ENCODE measurements at places on chromosomes 4 and X.

GRCh38 chr4:159178979-159179969, 76.4 kb downstream of the RAPGEF2 start:
- DNase-seq: no peak

DNA sequence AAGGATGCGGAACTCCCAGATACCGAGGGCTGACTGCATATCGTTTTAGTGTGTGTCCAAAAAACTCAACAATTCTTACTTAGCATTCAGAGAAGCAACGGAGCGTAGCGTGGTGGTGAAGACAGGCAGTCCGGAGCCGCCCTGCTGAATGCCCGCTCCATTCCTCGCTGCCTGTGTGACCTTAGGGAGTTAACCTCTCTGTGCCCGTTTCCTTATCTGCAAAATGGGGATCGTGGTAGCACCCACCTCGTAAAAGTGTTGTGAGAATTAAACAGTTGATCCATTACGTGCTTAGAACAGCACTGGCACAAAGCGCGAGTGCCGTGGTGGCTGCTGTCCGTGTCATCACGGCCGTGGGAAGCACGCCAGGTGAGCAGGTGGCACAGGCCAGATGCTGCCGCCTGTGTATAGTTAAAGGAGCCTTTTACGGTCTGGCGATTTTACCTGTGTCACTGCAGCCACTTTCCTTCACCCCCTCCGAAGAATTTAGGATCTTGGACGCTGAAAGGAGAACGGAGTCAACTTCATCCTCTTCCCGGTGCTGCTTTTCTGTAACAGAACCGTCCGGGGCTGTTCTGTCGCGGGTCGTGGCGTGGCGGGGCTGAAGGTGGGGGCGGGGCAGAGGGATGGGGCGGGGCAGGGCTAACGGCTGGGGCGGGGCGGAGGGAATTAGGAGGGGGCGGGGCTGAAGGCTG, 885 bp downstream of the CCDC110 start:
- no peak for DNase-seq

DNA sequence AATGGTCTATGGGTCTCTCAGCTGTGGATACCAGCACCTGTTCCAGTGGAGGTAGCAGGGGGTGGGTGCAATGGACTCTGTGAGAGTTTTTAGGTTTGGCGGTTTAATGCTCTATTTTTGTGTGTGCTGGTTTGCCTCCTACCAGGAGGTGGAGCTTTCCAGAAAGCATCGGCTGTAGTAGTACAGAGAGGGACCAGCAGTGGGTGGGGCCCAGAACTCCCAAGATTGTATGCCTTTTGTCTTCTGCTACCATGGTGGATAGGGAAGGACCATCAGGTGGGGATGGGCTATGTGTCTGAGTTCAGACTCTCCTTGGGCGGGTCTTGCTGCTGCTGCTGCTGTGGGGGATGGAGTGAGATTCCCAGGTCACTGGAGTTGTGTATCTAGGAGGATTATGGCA, 557.2 kb upstream of the GRID2 start:
- DNase-seq: no peak

GRCh38 chrX:110037178-110037577, 34.3 kb downstream of the TMEM164 start:
- DNase-seq: no peak

DNA sequence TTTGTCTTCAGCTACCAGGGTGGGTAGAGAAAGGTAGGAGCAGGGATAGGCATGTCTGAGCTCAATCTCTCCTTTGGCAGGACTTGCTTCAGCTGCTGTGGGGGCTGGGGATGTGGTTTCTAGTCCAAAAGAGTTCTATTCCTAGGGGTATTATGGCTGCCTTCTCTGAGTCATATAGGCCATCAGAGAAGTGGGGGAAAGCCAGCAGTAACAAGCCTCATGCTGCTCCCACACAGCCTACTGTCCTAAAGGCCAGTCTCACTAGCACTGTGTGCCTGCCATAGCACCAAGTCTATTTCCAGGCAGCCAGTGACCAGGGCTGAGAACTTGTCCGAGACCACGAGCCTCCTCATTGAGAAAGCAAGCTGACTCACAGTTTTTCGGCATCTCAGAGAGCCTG, 270.6 kb downstream of the DCAF12L2 start:
- DNase-seq: no peak

GRCh38 chr4:129393976-129394375, 298.0 kb downstream of the C4orf33 start:
- no peak for DNase-seq

DNA sequence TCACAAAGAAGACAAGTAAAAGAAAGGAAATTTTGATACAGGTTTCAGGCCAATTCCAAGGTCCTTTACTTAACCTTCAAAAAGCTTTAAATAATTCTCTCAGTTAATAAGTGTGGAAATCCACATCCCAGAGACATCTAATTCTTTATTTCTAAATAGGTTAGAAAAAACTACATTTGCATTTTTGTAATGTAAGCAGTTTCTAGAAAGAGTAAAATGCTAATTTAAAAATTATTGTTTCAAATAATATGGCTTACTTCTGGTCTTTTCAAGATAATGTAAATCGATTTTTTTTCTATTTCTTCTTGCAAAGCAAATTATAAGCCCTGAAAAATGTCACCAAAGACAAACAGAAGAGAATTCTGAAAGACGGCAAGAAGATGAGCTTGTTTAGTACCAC, 180.4 kb upstream of the HHIP start:
- no peak for DNase-seq

GRCh38 chr4:40182001-40182400, 14.8 kb upstream of the RHOH start:
- DNase-seq: no peak

- no peak for DNase-seq
Measured at GRCh38 chrX:78650906-78651437, 8.2 kb downstream of the RTL3 start.

GRCh38 chrX:129701624-129702069, 37.1 kb upstream of the XPNPEP2 start:
- DNase-seq: no peak

DNA sequence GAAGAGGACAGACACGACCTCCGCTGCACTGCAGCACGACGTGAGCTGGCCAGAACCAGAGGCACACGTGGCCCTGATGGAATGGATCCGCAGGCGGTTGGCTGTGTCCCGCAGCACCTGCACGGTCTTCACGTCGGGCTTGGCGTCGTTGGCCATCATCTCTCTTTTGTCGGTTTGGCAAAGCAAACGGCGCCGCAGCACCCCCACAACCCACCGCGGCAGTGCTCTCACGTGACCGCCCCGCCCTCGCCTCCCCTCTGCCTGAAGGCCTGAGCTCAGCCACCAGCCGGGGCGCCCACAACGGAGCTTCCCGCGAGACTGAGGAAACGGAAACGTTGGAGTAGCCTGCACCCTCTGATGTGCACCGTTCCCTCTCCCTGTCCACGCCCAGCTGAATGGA, at the start of gene TKTL2:
TSS of gene TKTL2 (minus strand) at position 179 of the 400 bp plus-strand sequence. CDS start at position 159, 20 bp downstream.
- DNase-seq: peak; percentile 27

GRCh38 chr4:113077575-113077974, 28.1 kb downstream of the ANK2 start:
- no peak for DNase-seq

GRCh38 chrX:1502241-1502640, 34.7 kb downstream of the P2RY8 start:
- DNase-seq: no peak

DNA sequence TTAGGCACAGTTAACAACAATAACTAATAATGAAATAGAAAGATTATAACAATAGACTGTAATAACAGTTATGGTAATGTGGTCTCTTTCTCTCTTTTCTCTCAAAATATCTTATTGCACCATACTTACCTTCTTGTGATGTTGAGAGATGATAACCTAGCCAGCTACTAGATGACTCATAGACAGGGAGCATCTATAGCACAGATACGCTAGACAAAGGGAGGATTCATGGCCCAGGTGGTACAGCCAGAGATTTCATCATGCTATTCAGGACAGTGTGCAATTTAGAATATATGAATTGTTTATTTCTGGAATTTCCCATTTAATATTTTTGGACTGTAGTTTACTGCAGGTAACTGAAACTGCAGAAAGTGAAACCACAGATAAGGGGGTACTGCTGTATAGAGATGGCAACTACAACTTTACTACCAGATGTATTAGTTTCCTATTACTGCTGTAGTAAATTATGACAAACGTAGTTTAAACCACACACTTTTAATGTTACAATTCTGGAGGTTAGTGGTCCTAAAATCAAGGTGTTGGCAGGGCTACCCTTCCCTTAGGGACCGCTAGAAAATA, 41.8 kb upstream of the MAGED1 start:
- DNase-seq: no peak

GRCh38 chrX:6325437-6325836, 96.8 kb upstream of the NLGN4X start:
- no peak for DNase-seq

DNA sequence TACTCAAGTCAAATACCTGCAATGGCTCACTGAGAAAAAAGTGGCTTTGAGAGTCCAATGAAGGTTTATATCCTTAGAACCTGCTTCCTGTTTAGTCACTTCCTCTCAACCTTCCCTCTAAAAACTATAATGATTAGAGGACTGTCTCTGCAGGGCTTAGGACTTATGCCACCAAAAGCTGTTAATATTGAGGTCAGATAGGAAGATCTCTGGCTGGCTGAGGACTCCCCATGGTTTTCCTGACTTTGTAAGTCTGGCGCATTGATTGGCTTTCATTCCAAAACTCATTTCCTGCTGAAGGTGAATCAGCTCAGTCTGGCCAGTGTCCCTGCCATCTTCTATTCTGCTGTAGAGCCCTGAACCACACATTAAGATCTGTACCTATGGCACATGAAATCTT, 140.9 kb upstream of the ANK2 start:
- DNase-seq: no peak

DNA sequence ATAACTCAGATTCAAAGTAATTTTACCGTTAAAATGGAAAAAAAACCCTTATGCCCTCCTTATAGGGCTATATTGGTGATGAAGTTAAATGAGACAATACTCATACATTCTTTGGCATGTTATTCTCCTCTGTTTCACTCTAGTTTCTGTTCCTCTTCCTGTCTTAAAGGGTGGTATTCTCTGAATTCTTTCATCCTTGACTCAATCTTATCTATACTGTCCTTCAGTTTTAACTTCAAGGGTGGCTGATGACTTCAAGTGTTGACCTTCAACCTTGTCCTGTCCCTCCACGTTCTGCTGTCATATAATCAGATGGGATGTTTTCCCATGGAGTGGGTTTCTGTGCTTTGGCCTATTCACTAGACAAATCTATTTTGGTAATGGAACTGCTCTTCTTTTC, 44.0 kb downstream of the ZNF518B start:
- DNase-seq: no peak

DNA sequence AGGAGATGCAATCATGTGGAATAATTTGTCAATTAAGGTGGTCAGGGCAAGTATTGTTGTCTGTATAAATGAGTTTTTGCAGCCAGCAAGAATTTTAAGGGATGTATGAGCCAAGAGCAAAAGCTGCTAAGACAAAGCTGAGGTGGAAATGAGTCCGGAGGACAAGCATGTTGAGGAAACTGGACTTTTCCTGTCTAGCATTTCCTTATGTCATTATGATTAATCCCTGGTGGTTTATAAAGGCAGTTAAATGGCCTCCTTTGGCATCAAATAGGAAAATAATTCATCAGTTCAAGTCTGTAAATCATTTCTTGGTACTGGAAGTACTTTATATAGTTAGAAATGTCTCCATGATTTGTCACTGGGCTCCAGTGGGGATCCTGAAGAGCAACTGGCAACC, 61.6 kb upstream of the TEX13A start:
- no peak for DNase-seq

- no peak for DNase-seq
Measured at GRCh38 chrX:20594985-20595384, 328.3 kb upstream of the RPS6KA3 start.

DNA sequence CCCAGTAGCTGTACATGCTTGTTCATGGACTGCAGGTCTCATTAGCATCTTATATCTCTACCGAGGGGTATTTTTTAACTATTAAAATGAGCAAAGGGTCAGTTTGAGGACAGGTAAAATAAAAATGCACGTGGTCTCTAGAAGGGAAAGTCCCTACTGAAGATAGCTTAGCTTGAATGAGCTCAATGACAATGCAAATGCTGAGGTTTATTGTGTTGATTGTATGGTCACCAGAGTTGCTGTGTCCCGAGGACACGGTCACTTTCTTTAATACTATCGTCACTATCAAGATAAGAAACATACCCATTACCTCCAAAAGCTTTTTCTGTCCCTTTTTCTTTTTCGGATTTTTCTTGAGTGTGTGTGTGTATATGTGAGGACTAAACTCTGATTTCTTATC, 250.5 kb upstream of the PRKX start:
- DNase-seq: no peak

DNA sequence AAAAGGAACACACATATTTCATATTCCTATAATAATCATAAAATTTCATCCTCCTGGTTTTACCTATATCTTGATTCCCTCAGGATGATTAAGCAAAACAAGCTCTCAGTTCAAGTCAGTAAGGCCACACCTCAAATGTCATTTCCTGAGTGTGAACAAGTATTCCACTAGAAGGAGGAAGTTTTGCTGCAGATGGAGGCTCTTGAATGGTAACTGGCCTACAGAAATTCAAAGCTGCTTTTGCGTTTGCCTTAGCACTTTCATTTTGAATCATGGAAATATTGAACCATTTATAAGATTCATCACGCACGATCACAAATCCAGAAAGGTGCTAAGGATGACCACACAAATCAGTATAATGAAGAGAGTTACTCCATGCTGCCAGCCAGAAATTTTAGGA, 254.4 kb upstream of the CXXC4 start:
- no peak for DNase-seq

DNA sequence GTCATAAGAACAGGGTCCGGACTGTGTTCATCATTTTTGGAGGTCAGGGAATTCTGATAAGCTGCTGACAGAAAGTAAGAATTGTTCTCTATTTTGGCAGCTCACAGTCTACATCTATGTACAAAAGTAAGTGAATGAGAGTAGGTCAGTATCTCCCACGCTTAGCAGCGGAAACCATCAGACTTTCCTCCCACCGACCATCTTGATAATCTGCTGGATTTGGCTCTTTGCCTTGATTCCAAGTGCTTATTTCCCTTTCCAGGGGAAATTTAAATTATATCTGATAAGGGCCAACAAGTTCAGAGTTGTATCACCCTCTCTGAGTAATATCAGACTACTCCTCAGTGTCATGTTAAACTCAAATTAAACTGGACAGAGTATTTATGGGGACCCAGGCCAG, 118.0 kb downstream of the CAMK2D start:
- DNase-seq: no peak

DNA sequence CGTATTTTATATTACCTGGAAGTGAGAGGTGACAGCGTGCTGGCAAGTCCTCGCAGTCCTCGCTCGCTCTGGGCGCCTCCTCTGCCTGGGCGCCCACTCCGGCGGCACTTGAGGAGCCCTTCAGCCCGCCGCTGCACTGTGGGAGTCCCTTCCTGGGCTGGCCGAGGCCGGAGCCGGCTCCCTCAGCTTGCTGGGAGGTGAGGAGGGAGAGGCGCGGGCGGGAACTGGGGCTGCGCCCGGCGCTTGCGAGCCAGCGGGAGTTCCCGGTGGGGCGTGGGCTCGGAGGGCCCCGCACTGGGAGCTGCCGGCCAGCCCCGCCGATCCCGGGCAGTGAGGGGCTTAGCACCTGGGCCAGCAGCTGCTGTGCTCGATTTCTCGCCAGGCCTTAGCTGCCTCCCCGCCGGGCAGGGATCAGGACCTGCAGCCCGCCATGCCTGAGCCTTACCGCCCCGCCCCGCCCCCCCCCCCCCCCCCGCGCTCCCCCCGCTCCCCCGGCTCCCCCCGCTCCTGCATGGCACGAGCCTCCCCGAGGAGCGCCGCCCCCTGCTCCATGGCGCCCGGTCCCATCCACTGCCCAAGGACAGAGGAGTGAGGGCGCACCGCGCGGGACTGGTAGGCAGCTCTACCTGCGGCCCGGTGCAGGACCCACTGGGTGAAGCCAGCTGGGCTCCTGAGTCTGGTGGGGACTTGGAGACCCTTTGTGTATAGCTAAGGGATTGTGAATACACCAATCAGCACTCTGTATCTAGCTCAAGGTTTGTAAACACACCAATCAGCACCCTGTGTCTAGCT, 298.9 kb upstream of the MAGEB16 start:
- DNase-seq: no peak
